ENCODE measurements at places on chromosomes 6 and 20. TPM values are rescaled to one million over a fixed set of nuclear protein-coding genes. Genes with fewer than 3 reads are reported as not detected.

DNA sequence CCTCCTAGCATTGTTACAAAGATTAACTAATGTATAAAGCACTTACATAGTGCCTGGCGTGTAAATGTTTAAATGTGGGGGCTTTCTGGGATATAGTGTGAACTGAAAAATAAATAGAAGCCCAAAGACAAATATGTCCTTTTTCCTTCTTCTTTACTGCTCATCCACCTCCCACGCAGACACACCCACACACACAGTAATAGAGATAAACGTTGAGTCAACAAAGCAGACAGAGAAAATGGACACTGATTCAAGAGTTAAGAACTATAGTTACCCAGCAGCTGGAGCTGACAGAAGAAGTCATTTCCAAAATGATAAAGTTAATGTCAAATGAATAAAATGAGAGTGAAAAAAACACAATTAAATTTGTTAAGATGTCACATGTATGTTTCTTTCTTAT lies 68.3 kb downstream of the FHL5 start:
- DNase-seq, result no peak

CTAGE9 gene
- total RNA-seq, result not detected

GRCh38 chr6:71375676-71376075 lies 87.1 kb downstream of the OGFRL1 start:
- no peak for DNase-seq

DNA sequence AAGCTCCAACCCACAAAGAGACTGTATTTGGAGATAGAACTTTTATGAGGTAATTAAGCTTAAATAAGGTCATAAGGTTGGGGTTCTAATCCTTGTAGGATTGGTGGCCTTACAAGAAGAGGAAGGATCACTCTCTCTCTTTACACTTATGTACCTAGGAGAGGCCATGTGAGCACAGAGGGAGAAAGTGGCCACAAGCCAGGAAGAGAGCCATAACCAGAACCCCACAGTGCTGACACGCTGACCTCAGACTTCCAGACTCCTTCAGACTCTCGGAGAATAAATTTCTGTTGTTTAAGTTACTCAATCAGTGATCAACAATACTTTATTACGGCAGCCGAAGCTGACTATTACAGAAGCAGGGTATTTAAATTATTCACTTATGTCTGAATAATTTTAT lies 430.5 kb upstream of the EPHA7 start:
- peak; percentile 44 for DNase-seq

DNA sequence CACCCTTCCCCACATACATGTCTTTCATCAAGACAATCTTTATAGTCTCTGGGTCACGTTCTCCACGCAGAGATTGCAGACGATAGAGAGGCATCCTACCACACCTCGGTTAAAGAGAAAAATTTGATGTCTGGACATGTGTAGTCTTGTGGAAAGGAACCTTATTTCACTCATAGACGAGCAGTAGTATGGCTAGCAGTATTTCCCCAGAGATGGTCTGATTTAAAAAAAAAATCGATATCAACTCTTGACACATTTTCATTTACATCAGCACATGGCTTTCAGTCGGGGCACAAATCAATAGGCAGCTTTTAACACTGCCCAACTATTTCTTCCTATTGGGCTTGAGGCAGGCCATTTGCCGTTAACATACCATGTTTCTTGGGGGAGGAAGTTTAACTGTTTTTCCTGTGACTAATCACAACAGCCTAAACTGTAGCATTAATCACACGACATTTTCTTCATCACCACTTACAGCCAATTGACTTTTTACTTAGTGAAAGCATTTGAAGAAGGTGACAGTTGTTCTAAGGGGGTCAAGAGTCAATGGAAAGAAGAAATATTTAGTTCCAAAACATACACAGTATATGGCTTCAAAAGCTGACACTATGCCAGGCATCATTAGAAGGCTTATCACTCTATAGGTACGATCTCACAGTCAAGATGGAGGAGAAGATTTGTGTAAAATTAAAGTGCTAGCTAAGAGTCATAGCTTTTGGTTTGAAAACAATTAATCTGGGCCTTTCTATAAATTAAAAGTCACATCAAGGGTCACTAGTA lies 129.5 kb upstream of the HDAC2 start:
- no peak for DNase-seq

GPR63 gene
- 8.7 TPM for total RNA-seq

FAM83B gene
- total RNA-seq, result 0.23 TPM

DNA sequence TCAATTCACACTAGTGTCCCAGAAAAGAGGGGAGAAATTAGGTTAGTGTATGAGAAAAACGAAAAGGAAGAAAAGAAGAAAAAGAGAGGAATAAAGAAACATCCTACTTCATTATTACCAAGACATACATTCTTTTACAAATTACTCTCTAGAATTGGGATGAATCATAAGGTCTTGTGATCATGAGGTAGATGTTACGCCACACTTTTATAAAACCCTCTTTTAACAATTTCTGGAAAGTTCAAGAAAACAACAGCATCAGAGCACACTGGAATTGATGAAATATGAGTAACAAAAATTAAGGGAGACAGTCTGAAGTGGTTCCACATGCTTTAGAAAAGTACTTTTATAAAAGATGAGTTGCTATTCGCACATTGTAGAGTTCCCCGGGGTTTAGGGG lies 32.6 kb upstream of the NRSN1 start:
- DNase-seq, result no peak

COL21A1 gene
- total RNA-seq, result 1.2 TPM

SLC32A1 gene
- not detected for total RNA-seq

SLC17A9 gene
- 2.1 TPM for total RNA-seq

DNA sequence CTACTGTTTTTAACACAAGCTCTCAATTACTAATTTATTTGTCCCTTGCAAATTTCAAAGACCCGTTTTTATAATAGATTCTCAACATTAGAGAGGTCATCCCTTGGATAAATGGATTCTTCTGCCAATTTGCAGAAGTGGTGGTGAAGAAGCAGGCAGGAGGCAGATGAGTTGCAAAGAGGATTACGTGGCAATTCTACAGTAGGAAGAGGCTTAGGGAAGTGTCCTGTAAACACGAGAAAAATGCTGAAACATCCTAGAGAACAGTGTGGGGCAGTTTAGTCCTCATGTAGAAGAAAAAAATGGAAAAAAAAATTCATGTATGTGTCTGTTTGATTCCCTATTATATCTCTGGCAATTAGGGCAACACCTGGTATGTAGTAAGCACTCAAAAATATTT lies 87.6 kb downstream of the BMP2 start:
- no peak for DNase-seq

OTOR gene
- total RNA-seq, result not detected

SAMD5 gene
- total RNA-seq, result 11.6 TPM

- no peak for DNase-seq
These were observed 241.8 kb upstream of the PRDM1 start for GRCh38 chr6:105844275-105844883.

DNA sequence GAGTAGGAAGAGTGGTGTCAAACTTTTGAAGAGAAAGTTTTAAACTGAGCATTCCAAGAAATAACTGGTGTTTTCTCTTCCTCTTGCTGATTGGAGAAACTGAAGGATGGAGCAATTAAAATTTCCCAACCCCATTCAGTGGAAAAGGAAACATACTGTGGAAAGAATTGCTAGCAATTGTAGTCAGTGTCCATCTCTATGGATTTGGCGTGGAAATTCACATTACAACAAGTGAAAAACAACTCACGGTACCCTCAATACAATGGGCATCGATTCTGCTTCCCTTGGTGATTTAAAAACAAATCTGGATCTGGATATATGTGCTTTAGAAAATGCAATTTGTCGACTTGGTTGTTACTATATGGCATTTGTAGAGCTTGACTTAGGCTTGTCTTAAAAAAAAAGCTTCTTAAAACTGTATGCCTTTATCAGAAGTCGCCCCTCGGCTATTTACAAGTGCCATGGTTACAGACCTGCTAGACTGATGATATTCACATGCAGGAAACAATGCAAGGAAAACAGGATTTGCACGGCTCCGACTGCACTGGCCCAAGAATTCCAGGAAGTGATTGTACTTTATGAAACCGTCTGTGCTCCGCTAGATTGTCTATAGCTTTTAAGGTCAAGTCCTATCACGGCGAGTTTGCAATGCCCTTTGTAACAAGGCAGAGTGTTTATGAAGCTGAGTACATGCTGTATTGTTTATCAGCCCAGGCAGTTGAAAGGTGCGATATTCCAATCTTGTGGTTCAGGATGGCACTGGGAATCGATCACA lies 131.7 kb upstream of the PHACTR1 start:
- no peak for DNase-seq

- DNase-seq, result no peak
These were observed 7.1 kb upstream of the ADGRG6 start for GRCh38 chr6:142294679-142295078.

CLPSL1 gene
- total RNA-seq, result not detected

DNA sequence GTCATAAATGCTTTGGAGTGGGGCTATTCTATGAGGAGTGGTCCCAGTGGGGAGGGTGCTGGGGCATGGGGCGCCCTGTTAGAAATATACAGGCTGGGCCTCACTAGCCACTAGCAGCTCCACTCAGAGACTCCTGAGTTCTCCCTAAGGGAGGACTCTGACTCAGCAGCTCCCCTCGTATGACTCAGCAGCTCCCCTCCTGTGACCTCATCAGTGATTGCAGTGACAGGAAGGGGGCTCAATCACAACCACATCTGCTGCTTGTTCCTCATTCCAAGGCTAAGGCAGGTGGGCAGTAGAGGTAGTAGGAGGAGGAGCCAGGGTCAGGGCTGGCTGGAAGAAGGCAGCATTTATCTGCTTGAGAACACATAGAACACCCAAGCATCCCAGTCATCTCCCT lies 73.7 kb downstream of the PRND start:
- peak; percentile 29 for DNase-seq

SNAI1 gene
- 30.7 TPM for total RNA-seq

BCKDHB gene
- 24.2 TPM for total RNA-seq

DNA sequence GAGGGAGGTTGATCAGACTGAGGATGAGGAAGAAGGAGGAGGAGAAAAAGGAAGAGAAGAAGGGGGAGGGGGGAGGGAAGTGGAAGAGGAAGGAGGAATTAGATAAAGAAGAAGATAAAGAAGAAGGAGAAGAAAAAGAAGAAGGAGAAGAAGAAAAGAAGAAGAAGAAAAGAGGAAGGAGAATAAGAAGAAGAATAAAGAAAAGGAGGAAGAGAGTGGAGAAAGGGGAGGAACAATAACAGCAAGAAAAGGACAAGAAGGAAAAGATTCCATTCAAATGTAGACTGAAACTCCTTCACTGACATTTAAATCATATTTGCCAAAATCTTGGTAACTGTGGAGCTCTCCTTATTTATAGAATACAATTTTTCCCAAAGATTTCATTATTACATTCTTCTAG lies 34.3 kb upstream of the RCAN2 start:
- DNase-seq, result no peak

MYLK2 gene
- 3.5 TPM for total RNA-seq

SIRPD gene
- not detected for total RNA-seq

DNA sequence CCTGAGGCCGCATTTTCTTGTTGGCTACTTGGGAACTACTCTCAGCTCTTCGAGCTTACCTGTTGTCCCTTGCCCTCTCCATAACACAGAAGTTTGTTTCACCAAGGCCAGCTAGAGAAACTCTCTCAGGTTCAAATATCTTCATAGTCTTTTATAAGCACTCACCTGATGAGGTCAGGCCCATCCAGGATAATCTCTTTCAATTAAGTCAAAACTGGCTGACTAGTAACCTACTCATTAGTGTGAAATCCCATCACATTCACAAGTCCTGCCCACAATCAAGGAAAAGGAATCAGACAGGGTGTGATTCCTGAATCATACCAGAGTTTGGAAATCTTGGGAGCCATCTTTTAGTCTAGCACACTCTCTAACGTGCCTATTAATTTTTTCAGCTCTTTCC lies 195.2 kb upstream of the HS3ST5 start:
- DNase-seq, result no peak

- peak; percentile 69 for DNase-seq
These were observed 198.6 kb upstream of the THBS2 start for GRCh38 chr6:169452117-169452868.

DNA sequence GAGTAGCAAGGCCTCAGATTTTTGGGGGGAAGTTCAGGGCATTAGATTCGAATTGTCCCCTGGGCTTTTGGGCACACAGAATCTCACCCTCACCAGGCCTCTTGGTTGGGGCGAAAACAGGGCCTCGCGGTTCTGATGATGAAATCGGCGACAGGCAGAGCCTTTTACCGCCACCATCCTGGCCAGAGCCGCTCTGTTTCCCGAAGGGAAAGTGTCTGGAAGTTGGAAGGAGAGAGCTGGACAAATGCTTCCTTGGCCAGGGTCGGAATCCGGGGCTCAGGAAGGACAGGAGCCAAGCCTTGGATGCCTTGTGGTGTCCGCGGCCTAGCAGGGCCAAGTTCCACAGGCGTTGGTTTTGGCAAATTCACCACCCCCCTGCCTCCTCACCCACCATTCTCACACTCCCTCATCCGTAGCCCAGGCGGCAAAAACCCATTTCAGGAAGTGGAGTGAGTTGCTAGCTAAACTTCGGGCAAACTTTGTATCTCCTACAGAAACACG lies 3.5 kb upstream of the TFAP2A start:
- no peak for DNase-seq

BPIFB4 gene
- total RNA-seq, result 3.9 TPM

DNA sequence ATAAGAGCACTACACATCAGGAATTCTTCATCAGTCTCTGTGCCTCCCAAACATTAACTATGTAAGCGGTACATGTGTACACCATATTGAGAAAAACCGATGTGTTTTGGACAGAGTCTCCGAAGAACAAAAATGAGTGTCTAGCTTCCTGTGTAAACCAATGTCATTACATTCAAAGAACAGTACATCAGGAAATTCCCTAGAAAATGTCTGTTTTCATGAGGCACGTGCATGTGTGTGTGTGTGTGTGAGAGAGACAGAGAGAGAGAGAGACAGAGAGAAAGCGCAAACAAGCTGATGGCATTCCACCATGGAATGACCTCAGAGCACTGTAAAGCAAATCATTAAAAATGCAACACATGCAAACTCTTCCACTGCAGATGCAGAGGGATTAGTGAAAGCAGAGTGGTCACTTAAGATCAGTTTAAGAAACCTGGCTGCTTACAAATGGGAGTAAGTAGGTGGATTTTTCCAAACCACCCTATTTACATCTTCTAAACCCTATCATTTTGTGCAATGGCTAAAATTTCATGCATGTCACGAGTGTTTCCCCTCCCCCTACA lies 133.9 kb downstream of the HIVEP2 start:
- no peak for DNase-seq

PHF3 gene
- 41.5 TPM for total RNA-seq

GRCh38 chr6:48075181-48075580 lies 35.8 kb downstream of the PTCHD4 start:
- DNase-seq, result no peak

GRCh38 chr6:83867527-83868161 lies 8.2 kb downstream of the CYB5R4 start:
- DNase-seq, result peak; percentile 46

CCDC170 gene
- not detected for total RNA-seq
